ENCODE measurements at places on chromosomes 6 and 20. TPM values are rescaled to one million over a fixed set of nuclear protein-coding genes. Genes with fewer than 3 reads are reported as not detected.

OR2B2 gene
- total RNA-seq = not detected

ERVFRD-1 gene
- total RNA-seq = not detected

GRCh38 chr6:150652848-150653613 lies 53.3 kb downstream of the PLEKHG1 start:
- no peaks in the 10 kb centered on the region for H3K27me3 ChIP-seq
- H3K4me1 ChIP-seq = no peaks in the 10 kb centered on the region

GRCh38 chr6:125789167-125789566 lies 1.6 kb upstream of the NCOA7 start:
- peaks cover 3% of the 10 kb centered on the region for H3K4me1 ChIP-seq
- no peak overlapping the region for H3K4me3 ChIP-seq
- H3K36me3 ChIP-seq = no peaks in the 10 kb centered on the region
- DNase-seq = no peak
- H3K27me3 ChIP-seq = no peaks in the 10 kb centered on the region

- DNase-seq = no peak
- H3K4me1 ChIP-seq = peaks cover 32% of the 10 kb centered on the region
- H3K36me3 ChIP-seq = no peaks in the 10 kb centered on the region
- H3K27ac ChIP-seq = no peak overlapping the region
- H3K27me3 ChIP-seq = no peaks in the 10 kb centered on the region
- H3K4me3 ChIP-seq = no peak overlapping the region
Measured at GRCh38 chr6:19665613-19665909, 171.6 kb upstream of the ID4 start.

GRCh38 chr6:135022050-135022697 lies 32.4 kb downstream of the HBS1L start:
- DNase-seq = no peak
- H3K4me1 ChIP-seq = peaks cover 2% of the 10 kb centered on the region
- H3K36me3 ChIP-seq = no peaks in the 10 kb centered on the region
- no peak overlapping the region for H3K4me3 ChIP-seq

DNA sequence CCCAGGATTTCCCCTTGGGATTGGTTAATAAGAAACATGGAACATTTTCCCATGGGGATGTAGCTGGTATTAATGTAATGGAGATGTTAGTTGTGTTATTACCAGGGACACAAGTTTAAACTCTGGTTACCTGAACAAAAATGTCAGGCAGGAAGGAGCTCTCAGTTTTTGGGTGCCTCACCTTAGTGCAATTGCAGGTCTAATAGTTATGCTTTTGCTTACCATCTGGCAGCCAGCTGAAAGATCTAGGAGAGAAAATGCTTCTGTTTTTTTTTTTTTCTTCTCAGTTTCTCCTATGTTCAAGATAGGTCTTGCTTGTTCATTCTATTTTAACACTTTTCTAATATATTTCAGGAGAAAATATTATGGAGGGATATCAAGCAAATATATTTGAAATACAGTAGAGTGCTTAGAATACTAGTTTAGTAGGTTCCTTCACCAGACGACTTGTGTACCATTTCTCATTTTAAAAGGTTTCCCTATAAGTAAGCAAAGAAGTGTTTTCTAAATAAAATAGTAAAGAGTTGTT lies 4.2 kb upstream of the UBE2J1 start:
- no peak for DNase-seq
- no peak overlapping the region for H3K27ac ChIP-seq
- H3K27me3 ChIP-seq = no peaks in the 10 kb centered on the region
- no peaks in the 10 kb centered on the region for H3K36me3 ChIP-seq
- H3K4me3 ChIP-seq = no peak overlapping the region
- H3K4me1 ChIP-seq = no peaks in the 10 kb centered on the region

DNA sequence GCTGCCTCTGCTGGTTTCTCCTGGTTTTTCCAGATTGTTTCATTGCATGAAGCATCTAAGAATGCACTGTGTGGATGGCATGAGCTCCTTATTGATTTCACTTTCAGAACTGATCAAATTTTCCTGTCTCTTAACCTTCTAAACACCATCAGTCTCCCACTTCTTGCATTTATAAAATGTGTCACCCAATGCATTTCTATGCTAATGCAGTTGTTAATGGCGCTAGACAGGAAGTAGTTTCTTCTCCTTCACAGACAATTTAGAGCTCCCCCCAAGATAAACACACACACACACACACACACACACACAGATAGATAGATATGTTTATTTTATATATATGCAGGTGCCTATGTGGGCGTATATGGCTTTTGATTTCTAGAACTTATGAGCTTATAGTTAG lies 45.6 kb upstream of the FOXA2 start:
- H3K36me3 ChIP-seq = no peaks in the 10 kb centered on the region
- H3K27me3 ChIP-seq = no peaks in the 10 kb centered on the region
- no peak overlapping the region for H3K4me3 ChIP-seq
- H3K4me1 ChIP-seq = no peaks in the 10 kb centered on the region

- no peak overlapping the region for H3K27ac ChIP-seq
- H3K36me3 ChIP-seq = no peaks in the 10 kb centered on the region
- no peak overlapping the region for H3K4me3 ChIP-seq
- no peaks in the 10 kb centered on the region for H3K27me3 ChIP-seq
- no peaks in the 10 kb centered on the region for H3K4me1 ChIP-seq
Measured at GRCh38 chr20:6576726-6577125, 190.8 kb upstream of the BMP2 start.

DNA sequence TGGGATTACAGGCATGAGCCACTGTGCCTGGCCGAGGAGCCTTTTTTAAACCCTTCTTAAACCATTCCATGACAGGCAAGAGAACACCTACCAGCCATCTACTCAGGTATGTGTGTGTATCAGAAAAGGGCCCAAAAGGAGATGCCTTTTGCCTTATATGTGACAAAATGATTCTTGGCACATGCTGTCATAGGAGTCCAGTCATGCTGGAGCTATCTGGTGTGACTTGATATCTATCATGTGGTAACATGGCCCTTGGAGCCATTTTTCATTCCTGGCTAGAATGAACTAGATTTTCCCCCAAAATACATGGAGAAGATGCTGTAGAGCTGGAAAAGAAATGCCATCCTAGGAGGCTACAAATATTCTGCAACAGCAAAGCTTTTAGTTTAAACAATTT lies 129.1 kb downstream of the DST start:
- H3K4me3 ChIP-seq = no peak overlapping the region
- no peaks in the 10 kb centered on the region for H3K4me1 ChIP-seq

Data from H1 (cell line).